Activated T-cell treated with anti-CD3 and anti-CD28 coated beads, Interleukin-2, amount 50 U/mL, for 48 hours (primary cell): ENCODE measurements at places on chromosomes 5 and 9.

DNA sequence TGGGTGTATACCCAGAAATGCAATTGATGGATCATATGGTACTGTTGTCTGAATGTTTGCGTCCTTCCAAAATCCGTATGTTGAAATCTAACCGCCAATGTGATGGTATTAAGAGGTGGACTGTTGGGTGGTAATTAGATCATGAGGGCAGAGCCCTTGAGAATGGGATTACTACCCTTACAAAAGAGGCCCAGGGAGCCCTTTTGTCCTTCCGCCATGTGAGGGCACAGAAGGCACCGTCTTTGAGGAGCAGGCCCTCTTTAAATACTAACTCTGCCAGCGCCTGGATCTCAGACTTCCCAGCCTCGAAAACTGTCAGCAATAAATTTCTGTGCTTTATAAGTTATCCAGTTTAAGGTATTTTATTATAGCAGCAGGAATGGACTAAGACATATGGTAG is 156.0 kb upstream of the OTULINL start:
- DNase-seq, result no peak

GRCh38 chr9:120643061-120643460 is 63.1 kb upstream of the CDK5RAP2 start:
- no peak for DNase-seq

DNA sequence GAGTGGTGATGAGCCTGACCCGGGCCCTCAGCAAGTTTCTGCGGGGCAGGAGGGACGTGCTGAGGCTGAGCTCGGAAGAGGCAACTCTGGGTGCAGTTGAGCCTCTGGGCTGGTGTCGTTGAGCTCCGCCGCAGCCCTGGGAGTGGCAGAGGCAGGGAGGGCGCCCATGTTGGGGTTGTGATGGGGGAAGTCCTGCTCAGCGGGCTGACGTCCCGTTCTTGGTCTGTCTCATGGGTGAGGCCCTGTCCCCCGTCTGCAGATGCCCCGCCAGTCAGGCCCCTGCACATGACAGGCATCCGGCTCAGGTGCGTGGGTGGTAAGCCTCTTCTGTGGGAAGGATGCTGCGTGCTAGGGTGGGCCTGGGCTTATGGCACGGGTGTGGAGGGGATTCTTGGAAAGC is 64.3 kb downstream of the RXRA start:
- DNase-seq, result peak; percentile 91

- no peak for DNase-seq
These were observed 197.5 kb downstream of the PCSK5 start for GRCh38 chr9:76087976-76088375.

GRCh38 chr9:138051586-138052321 is 174.2 kb downstream of the CACNA1B start:
- peak; percentile 11 for DNase-seq

GRCh38 chr9:79633558-79633957 is 61.8 kb downstream of the TLE4 start:
- no peak for DNase-seq

DNA sequence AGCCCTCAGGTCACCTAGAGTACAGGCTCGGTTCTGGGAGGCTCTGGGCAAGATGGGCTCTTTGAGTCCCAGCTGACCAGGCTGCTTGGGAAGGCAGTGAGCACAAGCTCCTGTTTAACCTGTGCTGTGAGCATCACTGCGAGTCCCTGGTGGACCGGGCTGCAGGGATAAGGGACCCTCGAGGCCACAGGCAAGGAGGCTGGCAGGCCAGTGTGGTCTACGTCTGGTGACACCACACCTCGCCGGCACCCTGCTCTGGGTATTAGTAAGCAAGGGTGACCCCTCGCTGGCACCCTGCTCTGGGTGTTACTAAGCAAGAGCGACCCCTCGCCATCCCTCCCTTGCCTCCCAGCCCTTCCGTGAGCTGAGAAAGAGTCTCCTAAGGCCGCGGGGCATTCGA is 125.9 kb upstream of the FOXD4L5 start:
- DNase-seq, result no peak

DNA sequence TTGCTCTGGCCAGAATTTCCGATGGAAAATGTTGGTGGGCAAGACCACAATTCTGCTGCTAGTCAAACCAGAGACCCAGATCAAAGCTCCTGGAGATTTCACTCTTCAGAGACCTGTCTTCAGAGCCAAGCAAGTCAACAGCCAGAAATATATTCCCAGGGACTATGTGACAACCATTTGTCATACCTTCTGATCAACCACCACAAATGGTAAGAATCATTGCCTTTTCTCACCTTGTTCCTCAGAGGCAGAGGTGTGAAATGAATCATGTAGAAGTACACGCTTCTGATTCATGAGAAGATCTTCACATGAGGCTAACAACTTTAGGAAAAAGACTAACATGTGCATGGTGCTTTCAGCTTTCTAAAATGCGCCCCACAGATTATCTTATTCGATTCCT is 53.5 kb downstream of the SUSD1 start:
- no peak for DNase-seq

- DNase-seq, result no peak
These were observed 31.7 kb downstream of the BRINP1 start for GRCh38 chr9:119337573-119337972.

- DNase-seq, result no peak
These were observed 367.5 kb upstream of the BRINP1 start for GRCh38 chr9:119736491-119737454.

DNA sequence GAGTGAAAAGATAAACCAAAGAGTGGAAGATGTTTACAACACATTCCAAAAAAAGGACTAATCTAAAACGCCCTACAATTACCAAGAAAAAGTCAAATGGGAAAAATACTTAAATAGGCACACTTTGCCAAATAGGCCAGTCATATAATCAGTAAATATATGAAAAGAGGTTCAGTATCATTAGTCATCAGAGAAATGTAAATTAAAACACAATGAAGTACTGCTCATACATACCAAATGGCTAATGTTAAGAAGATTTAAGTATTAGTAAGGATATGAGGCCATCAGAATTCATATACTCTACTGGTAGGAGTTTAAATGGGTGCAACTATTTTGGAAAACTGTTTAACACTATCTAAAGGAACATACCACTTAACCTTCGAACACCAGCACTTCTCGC is 47.6 kb downstream of the ZDHHC21 start:
- DNase-seq, result no peak

DNA sequence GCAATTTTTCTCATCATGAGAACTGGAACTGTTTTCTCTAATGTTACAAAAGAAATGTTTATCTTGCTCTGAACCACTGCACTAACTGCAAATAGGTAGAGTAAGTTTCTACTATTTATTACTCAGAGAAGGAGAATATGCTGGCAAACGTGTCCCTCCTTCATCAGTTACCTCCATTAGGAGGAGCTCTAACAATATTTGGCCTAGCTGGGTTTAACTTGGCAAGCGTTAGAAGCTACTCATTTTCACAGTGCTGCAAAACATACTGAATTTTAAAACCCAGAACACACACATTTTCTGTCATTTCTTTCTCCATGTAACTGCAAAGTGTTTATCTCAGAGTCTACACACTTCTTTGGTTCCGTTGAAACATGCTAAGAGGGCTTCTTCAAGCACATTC is 101.0 kb upstream of the GABRG2 start:
- no peak for DNase-seq

- DNase-seq, result no peak
These were observed 52.3 kb downstream of the RGMB start for GRCh38 chr5:98825582-98826375.

GRCh38 chr5:28286566-28286965 is 1248.2 kb upstream of the CDH9 start:
- DNase-seq, result no peak

DNA sequence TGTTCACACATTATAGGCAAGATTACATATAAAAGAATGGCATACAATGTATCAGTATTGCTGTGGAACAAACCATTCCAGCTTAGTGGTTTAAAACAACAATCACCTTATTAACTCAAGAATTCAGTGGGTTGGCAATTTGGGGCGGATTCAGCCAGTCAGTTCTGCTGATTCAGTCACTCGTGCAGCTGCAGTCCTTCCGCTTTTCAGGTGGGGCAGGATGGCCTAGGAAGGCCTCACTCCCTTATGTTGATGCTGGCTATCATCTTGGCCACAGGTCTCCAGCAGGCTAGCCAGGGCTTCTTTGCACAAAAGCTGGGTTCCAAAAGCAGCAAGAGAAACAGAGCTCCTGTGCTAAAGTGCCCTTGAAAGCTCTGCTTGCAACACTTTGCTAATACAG is 150.6 kb downstream of the MCTP1 start:
- DNase-seq, result no peak

DNA sequence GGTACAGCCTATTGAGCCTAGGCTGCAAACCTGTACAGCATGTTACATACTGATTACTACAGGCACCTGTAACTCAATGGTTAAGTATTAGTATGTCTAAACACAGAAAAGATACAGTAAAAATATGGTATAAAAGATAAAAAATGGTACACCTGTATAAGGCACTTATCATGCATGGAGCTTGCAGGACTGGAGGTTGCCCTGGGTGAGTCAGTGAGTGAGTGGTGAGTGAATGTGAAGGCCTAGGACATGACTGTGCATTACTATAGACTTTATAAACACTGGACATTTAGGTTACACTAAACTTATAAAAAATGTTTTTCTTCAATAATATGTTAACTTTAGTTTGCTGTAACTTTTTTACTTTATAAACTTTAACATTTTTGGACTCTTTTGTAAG is 171.3 kb downstream of the SLC28A3 start:
- DNase-seq, result no peak

- DNase-seq, result no peak
These were observed 76.7 kb downstream of the MARCHF3 start for GRCh38 chr5:126953640-126954039.

DNA sequence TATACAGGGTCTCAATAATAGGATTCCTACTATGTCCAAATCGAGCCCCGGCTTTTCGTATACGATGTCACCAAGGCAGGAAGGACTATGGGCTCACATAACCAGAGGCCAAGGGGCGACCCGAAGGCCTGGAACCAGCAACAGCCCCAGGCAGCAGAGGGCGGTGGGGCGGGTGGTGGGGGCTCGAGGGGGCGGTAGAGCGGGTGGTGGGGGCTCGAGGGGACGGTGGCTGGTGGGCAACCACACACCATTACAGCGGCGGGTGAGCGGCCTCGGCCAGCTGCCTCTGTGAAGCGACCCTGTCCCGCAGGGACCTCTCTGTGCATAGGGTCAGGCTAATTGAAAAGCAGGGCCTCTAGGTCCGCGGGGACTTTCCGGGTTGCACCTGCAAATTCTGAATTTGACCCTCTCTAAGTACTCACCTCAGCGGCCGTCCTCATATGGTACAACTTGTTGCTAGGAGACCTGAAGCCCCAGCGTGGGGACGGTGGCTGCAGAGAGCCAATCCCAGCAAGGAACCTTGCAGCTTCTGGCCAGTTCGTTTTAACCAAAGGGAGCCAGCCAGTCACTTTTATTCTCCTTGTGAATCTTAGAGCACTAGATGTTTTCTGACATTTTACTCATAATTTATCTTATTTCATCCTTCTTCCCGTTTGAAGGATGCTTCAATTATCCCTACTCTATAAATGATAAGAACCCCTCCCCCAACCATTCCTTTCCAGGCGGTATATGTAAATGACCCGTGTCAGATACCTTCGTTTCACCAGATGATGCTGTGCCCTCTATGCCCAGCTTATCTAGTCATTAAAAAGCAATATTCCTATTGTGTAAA is at the start of gene NME5:
NME5 (minus strand) TSS at position 480 of the 832 bp plus-strand sequence. CDS start 648 bp downstream, outside the sequence.
- DNase-seq, result no peak

DNA sequence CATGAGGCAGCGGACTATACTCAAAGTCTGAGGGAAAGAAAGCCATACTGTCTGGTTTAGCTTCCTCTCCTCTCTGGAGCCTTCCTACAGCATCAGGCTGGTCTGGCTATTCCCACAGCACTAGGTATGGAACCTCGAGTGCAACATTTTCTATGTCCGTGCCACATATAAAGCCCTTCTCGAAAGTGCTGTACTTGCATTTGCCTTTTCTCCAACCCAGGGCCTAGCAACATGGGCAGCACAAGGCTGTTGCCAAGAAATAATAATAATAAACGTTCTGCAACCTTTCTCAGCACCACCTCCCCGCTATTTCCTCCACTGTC is 804 bp downstream of the MED10 start:
- DNase-seq, result no peak

DNA sequence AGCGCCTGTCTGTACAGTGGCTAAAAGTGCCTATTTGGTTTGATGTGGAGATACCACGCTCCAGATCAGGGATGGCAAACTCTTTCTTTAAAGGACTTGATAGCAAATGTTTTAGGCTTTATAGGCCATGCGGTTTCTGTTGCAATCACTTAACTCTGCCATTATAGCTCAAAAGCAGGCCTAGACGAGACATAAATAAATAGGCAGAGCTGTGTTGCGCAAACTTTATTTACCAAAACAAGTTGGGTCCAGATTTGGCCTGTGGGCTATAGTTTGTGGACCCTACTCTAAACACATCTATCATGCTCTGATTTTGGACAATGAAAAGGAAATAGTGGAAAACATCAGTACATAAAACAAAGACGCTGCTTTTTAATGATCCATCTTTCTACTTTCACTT is 79.2 kb downstream of the PTCH1 start:
- DNase-seq, result no peak

DNA sequence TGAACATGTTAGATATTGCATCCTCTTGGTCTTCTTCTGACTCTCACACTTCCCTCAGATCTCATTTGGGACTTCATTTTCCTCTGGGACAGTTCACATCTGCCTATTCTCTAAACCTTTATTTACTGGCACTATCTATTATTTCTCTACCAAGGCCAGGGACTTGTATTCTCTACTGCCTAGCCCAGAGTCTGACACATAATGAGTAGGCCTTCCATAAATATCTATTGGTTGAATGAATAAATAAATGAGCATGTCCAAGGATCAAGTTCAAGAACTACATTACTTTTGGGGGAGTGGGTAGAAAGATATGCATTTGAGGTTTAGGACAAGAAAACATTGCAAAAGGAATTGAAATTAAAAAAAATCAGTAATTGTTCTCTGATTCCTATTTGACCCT is 250.3 kb downstream of the TRIM32 start:
- DNase-seq, result no peak

DNA sequence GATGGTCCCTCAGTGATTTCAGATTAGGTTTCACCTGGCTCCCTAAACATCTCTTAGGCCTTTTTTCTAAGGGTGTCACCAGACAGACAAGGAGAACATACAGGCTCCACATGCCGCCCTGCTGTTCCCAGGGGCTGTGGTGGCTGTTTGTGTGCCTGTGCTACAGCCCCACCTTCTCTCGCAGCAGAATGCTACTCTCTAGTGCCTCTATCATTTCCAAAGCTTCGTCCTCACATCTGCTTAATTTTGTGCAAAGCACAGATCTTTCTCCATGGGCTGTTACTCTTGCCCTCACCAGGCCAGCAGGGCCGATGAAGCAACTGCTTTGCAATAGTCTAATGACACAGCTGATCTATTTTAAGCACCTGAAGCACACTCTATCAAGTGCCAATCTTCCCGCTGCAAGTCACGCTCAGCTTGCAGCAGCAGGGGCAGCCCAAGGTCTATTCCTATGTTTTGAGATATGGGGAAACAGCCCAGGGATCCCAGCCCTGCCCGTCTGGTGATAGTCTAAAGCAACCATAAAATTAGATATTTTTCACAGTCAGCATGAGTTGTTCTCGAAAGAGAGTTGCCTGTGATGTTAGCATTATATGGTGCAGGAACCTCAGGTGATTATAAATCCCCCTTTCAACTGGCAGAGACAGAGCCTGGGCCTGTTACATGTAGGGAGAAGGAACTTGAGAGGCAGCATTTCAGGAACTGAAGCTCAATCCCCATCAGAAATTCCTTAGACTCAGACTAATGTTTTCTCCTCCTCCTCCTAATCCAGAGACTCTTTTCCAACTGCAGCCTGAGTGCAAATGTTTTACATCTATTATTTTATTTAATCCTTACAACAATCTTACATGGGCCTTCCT is 12.7 kb downstream of the ABLIM3 start:
- no peak for DNase-seq

GRCh38 chr5:157750320-157750719 is 6.8 kb downstream of the LSM11 start:
- DNase-seq, result no peak
